Immature natural killer cell (primary cell): ENCODE measurements at places on chromosomes 3 and 15.
A peak's percentile ranks its signal among the peaks of the same experiment; 100 is the strongest.

- DNase-seq, result no peak
Observed at GRCh38 chr3:13866041-13866965, 13.6 kb downstream of the WNT7A start.

DNA sequence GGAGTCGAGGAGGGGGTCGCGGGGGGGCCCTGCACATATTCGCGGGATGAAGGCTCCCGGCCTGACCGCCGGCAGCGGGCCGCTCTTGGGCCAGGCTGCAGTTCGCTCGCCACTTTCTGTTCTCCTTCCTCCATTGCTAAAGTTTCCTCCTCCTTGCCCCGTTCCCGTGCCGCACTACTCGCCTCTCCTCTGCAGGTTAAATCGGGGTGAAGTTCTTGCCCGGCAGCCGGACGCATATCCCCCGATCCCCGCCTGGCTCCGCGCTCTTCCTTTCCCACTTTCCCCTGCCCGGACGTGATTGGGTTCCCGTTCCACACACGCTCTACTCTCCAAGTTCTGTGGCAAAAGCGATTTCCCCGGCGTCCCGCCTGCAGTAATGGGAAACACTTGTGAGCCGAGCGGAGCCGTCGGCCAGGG, 556 bp downstream of the CRYBG3 start:
- no peak for DNase-seq

DNA sequence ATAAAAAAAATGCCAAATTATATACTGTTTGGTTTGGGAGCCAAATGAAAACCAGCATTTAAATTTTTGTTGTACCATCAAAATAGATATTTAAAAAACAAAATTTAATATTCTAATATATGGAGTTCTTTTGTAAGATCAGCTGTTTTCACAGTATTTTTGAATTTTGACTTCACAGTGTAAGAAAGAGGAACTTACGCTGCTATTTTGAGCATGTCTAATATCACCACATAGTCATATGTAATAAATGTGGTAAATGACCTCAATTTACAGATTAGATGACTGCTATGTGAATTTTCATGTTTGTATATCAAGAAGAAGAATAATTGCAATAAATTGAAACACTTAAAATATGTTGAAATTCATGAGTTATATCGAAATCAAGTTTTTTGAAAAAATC, 189.6 kb downstream of the ARRDC4 start:
- no peak for DNase-seq

GRCh38 chr3:132145833-132146232, 111.0 kb upstream of the CPNE4 start:
- no peak for DNase-seq

- DNase-seq, result no peak
Observed at GRCh38 chr3:89690646-89691045, 583.2 kb downstream of the EPHA3 start.

DNA sequence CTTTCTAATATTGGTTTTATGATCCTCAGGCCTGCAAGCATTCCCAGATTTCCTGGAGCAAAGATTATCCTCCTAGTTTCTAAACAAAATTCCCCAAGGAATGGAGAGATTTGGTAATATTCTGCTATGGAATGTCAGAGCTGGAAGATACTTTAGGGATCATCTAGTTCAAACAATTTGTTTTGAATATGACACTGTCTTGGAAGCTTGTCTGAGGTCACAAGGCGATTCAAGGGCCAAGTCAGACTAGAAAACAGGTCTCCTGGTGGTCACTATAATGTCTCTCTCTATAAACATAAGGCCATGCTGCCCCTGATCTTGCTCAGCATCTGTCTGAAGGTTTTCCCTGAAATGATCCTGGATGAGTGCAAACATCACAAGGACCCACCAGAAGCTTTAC, 143.4 kb upstream of the BCL6 start:
- no peak for DNase-seq

- DNase-seq, result no peak
Observed at GRCh38 chr15:65968511-65968910, 99.2 kb downstream of the RAB11A start.

- no peak for DNase-seq
Observed at GRCh38 chr15:81813215-81813614, 232.6 kb downstream of the MEX3B start.

GRCh38 chr15:63093486-63094205, 28.0 kb upstream of the LACTB start:
- peak; percentile 57 for DNase-seq

DNA sequence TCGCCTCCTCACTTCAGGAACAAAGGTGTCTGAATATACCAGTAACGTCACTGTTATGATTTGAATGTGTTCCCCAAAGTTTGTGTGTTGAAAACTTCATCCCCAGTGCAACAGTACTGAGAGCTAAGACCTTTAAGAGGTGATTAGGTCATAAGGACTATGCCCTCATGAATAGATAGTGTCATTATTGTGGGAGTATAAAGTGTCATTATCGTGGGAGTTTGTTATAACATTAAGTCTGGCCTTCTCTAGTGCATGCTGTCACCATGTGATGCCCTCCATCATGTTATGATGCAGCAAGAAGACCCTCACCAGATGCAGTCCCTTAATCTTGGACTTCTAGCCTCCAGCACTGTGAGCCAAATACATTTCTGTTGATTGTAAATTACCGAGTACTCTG, 53.7 kb upstream of the TLE3 start:
- DNase-seq, result no peak

GRCh38 chr3:183845608-183846288, 20.4 kb upstream of the MAP6D1 start:
- DNase-seq, result no peak

- no peak for DNase-seq
Observed at GRCh38 chr15:26970712-26971210, at the start of gene GABRG3. Gene GABRG3, plus strand, starts transcription at chr15:26971181.

DNA sequence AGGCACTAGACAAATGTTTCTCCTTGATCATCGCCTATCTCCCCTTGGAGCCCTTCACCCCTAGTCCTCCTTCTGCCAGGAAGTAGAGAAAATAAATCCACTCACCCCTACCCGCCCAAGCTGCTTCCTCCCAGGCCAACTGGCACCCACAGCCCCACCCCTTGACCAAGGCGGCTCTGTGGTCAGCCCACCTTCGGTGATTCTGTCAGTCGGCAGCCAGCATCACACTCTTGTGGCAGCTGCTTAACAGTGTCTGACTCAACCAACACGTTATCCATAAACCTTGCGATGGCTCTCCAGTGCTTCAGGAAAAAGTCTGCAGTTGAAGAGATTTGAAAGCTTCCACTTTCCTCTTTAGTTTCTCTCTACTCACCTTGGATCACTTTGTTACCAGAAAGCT, 7.6 kb downstream of the SHF start:
- DNase-seq, result peak; percentile 74

DNA sequence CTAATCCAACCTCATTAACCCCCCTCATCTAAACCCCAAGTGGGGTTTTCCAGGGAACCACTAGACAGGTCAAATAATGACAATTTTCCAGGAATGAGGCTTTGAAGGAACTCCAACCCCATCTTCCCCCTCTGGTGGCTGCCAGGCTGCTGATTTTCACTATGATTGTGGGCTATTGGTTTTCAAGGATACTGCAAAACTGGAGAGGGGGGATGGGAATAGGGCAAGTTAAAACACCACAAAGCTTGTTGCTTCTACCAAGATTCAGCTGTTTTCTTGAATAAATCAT, 10.4 kb upstream of the ZNF662 start:
- DNase-seq, result no peak

GRCh38 chr3:140052771-140053702, 118.1 kb downstream of the CLSTN2 start:
- DNase-seq, result no peak

- DNase-seq, result no peak
Observed at GRCh38 chr15:81955382-81956062, 90.3 kb downstream of the MEX3B start.

DNA sequence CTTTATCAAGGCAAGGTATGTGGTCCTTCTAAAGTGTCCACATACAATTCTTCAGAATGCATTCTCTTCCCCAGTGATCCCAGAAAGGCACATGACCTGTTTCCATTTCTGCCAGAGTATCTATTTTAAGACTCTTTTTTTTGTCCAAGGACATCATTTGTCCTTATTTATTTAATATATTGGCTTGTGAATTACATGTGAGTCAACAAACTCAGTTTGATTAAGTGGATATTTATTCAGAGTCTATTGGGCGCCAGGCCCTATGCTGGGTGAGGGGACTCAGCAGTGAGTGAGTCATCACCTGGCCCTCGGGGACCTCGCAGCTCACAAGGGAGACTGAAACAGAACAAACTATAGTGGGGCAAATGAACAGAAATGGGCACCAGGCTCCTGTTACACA, 136.8 kb downstream of the SNRK start:
- DNase-seq, result no peak

- no peak for DNase-seq
Observed at GRCh38 chr15:35963326-35963725, 417.4 kb upstream of the DPH6 start.

DNA sequence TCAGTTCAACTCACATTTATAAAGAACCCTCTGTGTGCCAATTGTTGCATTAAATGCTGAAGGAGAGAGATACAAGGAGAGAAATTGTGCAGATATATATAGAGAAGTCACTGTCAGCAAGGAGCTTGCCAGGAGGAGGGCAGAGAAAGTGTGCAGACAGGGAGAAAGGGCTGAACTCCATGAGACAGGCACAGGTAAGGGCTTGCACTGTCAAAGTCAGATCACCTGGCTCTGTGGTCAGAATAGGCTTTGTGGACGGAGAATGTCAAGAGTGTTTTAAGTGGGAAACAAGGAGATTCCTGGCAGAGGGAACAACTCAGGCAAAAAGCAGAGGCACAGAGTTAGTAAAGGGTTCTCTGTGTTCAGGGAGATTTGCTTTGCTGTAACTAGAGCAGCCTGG, 303.0 kb upstream of the TPRG1 start:
- no peak for DNase-seq

GRCh38 chr3:63706321-63707085, 54.0 kb downstream of the SNTN start:
- no peak for DNase-seq

- DNase-seq, result no peak
Observed at GRCh38 chr15:73388256-73388781, 19.6 kb upstream of the HCN4 start.

DNA sequence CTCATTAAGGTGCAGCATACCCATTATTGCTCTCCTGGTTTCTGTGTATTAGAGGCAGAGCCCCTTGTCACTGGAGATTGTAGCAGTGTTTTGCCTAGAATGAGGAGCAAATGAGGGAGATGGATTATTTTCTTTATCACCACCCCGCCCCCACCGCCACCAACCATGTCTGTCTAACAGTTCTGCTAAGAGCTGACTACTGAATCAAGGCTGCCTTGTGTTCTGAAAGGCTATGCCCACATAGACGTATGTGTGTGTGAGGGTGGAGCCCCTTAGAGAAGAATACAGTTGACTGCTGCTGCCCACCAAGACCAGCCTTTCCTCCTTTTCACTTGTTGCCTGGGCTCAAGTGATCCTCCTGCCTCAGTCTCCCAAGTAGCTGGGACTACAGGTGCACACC, 47.4 kb downstream of the RAD54L2 start:
- DNase-seq, result no peak

- DNase-seq, result no peak
Observed at GRCh38 chr3:127171320-127171719, 21.6 kb upstream of the PRR23E start.

DNA sequence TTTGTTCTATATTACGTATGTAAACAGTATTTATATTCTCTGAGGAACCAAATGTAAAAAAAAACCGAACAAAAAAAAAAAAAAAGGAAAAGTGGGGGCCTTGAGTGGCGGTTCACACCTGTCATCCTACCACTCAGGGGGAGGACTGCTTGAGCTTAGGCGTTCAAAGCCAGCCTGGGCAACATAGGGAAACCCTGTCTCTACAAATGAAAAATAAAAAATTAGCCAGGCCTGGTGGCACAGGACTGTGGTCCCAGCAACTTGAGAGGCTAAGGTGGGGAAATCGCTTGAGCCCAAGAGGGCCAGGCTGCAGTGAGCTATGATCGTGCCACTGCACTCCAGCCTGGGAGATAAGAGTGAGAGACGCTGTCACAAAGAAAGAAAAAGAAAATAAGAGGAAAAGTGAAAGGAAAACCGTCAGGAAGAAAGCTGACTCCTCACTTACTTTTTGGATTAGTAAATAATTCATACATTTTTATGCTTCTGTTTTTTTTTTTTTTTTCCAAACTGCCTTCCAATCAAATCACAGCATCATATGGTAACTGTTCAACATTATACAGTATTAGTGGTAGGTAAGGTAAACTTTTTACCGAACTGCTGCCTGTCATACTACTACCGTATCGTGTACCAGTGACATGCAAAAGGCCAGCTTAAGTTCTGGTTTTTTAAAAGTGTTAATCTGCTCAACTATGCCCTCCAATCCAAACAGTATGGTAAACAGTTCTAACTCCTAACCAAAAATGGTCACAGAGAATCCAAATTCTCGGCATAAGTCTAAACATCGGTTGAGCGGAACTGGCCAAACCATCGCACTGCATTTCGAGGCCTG, 1.2 kb downstream of the PHC3 start:
- peak; percentile 44 for DNase-seq

DNA sequence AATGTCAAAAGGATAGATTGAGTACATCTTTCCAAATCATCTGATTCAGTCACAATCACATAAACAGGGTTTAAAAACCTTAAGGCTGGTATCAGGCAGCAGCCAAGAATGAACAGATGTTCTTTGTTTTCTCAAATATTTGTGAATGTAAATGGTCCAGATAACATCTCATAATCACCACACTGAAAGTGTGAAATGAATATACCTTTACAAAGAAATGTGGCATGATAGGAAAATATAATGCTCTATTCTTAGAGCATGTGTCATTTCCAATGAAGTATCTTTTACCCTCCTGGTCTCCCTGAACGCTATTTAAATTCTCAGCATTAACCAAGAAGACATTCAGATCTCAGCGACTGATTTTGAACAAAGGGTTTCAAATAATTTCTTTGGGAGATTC, 8.8 kb upstream of the ACTC1 start:
- no peak for DNase-seq

DNA sequence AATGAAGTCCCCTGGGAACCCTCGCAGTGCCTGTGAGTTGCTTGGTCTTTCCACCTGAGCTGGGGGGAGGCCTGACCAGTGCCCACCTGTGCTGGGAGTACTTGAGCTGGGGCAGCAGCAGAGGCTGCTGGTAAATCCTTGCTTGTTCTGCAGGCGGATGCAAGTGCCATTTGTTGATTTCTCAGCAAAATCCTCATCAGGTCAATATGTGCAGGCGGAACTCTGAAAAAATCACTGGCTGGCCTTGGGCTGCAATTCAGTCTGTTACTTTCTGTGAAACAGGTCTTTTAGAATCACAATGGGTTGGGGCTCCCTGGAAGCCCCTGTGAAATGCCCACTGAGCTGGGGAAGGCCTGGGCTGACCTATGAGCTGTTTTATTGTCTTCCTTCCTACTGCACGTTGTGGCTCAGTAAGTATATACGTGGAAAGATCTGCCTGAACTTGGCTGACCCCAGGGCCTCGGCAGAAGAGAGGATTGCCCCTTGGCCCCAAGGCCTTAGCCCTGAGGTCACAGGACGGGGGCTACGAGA, 182.0 kb upstream of the RGMA start:
- no peak for DNase-seq
